ENCODE measurements at places on chromosomes 12 and 14. TPM values are rescaled to one million over a fixed set of nuclear protein-coding genes. Genes with fewer than 3 reads are reported as not detected.
A peak's percentile ranks its signal among the peaks of the same experiment; 100 is the strongest.

- DNase-seq, result no peak
Measured at GRCh38 chr14:100629696-100630095, 42.5 kb upstream of the BEGAIN start.

- DNase-seq, result no peak
Measured at GRCh38 chr12:72677846-72678245, 405.7 kb downstream of the TRHDE start.

DNA sequence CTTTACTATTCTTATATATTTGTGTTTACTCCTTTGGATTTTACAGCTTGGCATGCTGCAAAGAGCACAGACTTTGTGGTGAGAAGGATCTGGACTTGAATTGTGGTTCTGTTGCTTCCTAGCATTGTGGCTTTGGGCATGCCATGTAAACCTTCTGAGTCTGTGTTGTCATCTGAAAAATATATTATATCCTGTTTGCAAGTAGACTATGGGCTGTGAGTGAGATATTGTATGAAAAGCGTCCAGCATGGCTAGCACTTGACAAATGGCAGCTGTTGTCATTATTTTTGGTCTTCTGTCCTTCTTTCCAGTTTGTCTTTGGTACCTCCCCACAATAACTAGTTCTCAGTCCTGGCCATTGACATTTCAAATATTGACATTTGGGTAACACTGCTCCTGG, 61.8 kb upstream of the DACT1 start:
- DNase-seq, result no peak

The GPR162 gene
- 10.0 TPM for total RNA-seq

DNA sequence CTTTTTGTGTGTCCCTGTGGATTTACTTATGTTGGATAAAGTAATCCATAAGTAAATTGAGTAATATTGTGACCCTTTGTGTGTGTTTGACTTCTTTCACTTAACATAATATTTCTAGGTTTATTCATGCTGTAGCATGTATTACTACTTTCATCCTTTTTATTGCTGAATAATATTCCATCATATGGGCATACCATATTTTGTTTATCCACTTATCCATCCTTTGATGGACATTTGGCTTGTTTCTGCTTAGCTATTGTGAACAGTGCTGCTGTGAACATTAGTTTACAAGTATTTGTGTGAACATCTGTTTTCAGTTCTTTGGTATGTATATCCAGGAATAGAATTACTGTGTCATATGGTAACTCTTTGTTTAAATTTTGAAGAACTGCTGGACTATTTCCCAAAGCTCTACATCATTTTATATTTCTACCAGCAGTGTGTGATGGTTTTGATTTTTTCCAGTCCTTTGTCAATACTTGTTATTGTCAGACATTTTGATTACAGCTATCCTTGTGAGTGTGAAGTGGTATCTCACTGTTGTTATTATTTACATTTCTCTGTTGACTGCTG, 25.2 kb downstream of the G2E3 start:
- no peak for DNase-seq

- DNase-seq, result no peak
Measured at GRCh38 chr12:100498141-100498540, 24.5 kb downstream of the NR1H4 start.

The SERPINA12 gene
- total RNA-seq, result not detected

The RHEBL1 gene
- total RNA-seq, result 6.0 TPM

The CSRP2 gene
- total RNA-seq, result 405 TPM

DNA sequence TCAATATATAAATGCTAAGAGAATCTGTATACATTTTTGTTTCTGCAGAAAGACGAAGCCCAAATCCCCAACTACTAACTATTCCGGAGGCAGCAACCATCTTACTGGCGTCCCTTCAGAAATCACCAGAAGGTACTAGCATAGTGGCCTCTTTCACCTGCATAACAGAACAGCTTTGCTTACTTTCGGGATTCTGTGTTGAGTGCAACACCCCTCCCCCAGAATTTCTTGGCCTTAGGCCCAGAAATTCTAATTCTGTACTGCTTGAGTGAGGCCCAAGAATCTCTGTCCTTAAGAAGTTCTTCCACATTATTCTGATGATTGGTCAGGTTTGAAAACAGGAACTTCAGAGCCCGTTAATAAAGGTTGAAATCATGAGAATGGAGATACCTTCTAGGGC, 2.9 kb downstream of the SPX start:
- no peak for DNase-seq

DNA sequence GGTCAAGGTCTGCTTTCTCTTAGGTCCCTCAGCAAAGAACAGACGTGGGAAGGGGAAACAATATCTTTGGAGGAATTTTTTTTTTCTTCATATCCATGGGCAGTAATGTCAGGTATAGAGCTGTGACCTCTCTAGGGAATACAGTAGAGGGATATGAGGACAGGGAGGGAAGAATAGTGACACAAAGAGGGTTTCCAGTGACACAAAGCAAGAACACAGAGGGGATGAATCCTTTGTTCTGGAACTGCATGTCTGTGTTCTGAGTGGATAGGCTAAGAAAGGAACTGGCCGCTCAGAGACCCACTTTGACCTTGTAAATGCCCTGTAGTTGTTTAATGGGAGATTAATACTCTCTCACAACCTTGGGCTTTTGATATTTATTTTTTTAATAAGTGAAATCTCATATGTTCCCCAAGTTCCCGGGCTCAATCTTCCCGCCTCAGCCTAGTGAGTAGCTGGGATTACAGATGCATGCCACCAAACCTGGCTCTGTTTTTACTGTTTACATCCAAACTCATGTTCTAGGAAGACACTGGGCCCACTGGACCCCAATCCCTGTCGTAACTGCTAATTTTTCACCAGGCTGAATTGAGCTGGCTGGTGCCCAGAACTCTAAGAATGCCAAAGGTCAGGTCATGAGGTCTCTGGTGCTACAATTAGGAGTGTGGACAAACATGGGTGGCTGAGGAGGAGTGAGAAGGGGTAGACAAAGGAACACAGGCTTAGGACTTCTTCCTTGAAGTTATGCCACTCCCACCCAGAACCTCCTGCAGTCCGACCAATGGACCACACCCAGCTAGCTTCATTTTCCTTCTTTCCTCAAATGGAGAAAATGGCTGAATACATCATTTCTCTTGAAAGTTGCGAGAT, 9.1 kb upstream of the PLEKHH1 start:
- no peak for DNase-seq

DNA sequence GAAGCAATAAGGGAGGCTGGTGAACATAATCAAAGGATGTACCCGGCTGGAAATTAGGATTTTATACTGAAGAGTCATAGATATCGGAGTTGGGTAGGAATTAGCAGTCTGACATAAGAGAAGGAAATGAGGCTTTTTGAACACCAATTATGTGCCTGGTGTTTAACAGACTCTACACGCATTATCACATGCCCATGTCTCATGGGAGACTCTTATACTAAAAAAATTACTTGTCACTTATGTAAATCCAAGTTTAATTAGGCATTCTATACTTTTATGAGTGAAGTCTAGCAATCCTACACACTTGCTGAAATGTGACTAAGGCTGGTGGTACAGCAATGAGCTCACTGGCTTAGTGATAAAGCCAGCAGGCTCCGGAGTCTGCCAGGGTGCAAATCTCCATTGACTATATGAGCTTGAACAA, 93.5 kb downstream of the NUAK1 start:
- no peak for DNase-seq

The TPH2 gene
- not detected for total RNA-seq

DNA sequence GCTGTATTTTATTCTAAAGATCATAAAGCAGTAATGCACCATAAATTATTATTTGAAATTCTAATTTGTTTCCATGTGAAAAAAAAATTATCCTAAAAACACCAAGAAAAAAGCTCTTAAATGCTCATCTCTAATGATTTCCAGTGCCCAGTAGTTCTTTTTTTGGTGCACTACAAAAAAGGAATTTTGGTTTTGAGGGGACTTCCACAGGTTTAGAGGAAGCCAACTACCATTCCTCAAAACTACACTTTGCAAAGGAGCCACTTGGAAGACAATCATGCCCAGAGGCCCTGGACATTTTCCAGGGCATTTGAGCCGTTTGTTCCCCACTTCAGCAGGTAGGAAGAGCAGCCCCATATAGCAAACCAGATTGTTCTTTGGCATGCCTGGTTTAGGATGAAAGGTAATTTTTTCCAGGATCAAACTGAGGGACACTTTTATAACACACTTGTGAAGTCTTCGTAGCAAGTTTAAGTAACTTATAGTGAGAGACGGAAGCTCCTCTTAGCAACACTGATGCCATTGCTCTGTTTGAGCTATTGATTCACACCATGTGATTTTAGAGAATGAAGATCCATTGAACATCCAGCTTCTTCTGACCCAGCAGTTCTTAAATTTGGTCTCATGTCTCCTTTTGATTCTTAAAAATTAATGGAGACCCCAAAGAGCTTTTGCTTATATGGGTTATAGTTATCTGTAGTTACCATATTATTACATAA, 187.9 kb downstream of the ETV6 start:
- DNase-seq, result no peak

DNA sequence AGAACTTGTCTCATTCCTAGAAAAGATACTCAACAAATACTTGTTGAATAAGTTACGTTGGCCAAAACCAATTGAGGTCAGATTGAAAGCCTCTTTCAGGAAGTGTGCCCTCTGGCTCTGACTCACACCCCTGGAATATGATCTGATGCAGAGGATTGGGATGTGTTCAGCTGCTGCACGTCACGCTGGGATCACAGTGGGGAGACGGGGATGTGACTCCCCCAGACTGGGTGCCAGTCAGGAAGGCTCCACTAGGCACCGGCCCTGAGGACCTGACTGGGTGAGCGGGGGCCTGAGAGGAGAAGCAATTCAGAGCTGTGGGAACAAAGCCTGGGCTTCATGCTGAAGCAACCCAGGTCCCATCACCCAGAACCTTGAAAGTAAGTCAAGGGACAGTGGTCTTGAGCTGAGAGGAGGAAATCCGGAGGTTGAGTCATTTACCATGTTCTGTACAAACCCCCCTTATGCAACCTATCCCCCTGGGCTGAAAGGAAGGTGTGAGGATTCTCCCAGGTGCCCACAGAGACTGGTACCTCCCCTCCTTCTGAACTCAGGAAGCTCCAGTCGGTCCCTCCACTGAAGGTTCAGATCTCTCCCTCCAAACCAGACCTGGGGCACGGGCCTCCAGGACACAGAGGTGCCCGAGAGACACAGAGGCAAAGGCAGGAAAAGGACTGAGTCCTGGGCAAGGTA, 3.9 kb downstream of the CEBPE start:
- DNase-seq, result no peak

DNA sequence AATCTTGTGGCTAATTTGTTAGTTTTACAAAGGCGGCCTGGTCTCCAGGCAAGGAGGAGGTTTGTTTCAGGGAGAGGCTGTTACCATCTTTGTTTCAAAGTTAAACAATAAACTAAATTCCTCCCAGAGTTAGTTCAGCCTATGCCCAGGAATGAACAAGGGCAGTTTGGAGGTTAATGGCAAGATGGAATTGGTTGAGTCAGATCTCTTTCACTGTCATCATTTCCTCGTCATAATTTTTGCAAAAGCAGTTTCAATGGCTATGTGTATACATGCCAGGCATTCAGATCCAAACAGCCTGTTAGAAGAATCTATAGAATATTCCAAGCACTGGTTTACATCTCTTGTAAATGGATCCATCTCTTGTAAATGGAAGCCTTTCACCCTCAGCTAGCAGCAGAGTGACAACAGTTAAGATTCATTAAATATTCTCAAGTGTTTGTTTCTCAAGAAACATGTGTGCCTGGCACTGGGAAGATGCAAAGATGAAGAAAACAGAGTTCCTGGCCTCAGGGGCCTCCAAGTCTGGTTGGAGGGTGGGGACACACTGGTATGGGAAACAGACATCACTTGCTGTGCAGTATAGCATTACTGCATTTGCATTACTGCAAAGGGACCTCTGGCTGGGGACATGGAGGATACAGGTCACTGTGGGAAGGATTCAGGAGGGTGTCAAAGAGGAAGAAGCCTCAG, 65.8 kb downstream of the RIN3 start:
- DNase-seq, result no peak

- peak; percentile 82 for DNase-seq
Measured at GRCh38 chr14:36505892-36506731, 13.9 kb downstream of the NKX2-1 start.

The GOLT1B gene
- 85.4 TPM for total RNA-seq

DNA sequence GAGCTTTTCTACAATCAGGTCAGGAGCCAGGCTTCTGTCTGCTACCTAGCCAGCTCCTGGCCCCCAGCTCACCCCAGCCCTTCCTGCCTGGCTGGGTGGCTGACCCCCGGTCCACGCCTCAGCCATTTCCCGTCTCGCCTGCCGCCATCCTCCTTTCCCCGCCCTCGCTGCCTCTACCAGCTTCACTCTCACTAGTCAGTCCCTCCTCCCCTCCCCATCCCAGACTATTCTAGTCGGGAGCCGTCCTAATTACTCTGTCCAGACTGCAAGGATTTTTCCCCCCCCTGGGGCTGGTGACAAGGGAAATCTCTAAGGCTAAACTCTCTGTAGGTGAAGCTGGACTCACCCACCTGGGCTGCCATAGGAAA, 825 bp downstream of the DHH start:
- peak; percentile 55 for DNase-seq

DNA sequence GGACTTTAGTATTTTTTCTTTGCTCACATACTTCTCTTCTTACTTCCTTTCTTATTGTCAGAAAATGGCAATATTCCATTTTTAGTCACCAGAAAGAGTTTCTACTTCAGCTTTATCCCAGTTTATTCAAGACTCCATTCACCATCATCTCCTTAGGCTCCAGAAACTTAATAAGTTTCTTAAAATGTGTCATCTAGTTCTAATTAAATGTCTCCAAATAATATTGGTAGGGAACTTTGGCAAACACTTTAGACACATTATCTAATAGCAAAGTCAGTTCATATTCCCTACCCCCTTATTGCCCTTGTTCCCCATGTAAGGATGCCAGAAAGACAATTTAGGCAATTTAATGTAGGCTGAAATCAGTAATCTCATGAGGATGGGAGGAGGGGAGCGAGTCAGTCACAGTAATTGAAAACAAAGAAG, 15.1 kb downstream of the EPYC start:
- no peak for DNase-seq

DNA sequence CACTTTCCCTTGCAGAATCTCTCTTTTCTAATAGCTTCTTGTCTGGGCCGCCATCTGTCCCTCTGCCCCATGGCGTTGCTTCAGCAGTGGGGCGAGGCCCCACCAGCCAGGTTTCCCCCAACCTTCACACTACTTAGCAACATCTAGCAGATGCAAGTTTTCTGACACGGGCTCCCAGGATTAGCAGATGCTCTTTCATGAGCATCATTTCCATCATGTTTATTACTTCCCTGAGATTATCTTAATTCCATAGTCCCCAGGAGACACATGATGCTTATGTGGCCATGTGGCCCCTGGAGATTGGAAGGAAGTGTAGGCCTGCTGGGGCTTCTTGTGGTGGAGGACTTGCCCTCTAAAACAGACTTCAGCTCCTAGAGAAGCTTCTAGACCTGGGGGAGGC, 102.0 kb upstream of the MYL2 start:
- no peak for DNase-seq

The KRT79 gene
- not detected for total RNA-seq
